ENCODE measurements at places on chromosomes 1 and 21.

DNA sequence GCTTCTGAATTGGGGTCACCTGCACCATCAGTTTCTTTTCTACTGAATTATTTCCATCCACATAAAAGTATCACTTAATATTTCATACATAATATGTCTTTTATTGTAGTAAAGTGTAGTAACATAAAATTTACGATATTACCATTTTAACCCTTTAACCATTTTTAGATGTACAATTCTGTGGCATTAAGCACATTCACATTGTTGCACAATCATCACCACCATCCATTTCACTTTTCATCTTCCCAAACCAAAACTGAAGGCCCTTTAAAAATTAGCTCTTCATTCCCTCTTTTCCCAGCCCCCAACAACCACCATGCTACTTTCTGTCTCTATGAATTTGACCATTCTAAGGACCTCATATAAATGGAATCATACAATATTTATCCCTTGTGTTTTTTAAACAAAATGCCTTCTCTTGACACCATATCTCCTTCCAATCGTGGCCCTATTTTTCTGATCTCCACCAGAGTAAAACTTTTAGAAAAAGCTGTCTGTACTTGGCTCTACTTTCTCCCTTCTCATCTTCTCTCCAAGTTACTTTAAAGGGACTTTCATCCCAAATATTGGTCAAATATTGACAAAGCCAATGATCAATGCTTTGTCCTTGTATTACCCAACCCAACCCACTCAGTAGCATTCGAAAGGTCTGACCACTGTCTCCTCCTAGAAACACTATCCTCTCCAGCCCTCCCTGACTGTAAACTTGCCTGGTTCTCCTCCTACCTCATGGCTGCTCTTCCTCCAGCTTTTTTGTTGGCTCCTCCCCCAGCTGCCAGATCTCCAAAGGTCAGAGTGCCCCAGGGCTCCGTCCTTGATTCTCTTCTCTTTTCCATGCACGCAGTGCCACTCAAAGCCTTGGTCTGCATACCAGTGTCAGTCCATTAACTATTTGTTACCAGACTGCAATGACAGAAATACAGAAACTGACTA is 44.7 kb downstream of the SLC30A10 start:
- no peak for DNase-seq

DNA sequence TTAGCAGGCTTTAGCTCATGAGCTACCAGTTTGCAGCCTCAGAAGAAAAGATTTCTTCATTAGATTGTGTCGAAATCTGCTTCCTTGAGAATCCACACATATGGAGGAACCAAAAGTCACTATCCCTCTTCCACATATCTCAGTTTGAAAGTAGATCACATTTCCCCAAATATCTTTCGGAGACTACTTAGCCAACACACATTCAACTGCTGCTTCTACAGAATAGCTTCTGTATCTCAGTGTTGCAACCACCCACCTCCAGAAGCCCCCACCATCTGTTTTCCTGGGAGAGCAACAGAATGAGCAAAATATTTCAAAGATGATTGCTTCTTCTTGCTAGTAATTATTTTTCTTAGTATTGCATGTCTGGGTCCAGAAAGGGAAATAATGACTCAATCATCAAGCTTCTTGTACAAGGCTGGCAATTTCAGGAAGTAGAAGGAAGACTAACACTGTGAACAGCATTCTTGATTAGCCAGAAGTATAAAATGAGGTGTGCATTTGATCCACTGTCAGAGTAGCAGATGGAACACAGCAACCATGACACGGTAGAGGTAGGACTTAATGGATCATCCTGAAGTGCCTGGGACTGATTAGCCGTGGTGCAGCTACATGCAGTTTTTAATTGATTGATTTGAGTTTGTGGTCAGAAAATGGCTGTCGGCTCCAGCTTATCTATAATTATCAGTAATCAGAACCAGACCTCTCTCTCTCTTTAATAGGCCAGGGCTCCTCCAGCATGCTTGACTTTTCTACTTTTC is 24.9 kb downstream of the ZC3H11B start:
- no peak for DNase-seq

- DNase-seq = no peak
Observed at GRCh38 chr1:64212031-64212430, 8.6 kb downstream of the UBE2U start.

- DNase-seq = no peak
Observed at GRCh38 chr1:43711524-43712386, 4.4 kb downstream of the ST3GAL3 start.

Measured in central memory CD4-positive, alpha-beta T cell (primary cell).